ENCODE measurements at places on chromosomes 6 and 20.

GRCh38 chr6:159640722-159641482 lies 52.1 kb downstream of the SOD2 start:
- DNase-seq = no peak

- DNase-seq = no peak
These were observed 2.7 kb upstream of the RAET1L start for GRCh38 chr6:150027806-150028565.

DNA sequence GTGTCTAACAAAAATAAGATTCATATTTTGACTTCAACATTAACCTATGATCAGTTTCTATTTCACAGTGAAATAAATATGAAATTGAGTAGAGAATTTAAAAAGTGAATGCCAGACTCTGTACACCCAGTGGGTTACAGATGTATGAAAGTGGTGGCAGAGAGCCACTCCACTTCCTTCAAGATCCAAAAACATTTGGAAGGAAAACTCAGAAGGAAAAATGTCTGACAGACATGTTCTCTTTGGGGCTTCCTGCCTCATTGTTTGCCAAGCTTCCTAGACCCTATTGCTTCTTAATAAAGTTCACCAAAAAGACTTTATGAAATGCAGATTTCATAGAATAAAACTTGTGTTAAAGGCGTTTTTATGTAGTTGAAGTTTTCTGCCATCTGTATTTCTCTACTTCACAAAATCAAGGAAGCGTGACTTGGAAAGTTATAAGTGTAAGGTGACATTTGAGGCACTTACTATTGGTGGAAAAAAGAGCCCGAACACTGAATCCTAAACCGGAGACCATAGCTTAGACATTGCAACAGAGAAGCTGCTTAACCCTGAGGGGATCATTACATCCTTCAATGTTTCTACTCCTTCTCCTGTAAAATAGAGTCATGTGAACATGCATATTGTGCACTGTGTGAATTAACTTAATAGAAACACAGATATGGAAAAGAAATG lies 12.8 kb downstream of the HMGCLL1 start:
- no peak for DNase-seq

DNA sequence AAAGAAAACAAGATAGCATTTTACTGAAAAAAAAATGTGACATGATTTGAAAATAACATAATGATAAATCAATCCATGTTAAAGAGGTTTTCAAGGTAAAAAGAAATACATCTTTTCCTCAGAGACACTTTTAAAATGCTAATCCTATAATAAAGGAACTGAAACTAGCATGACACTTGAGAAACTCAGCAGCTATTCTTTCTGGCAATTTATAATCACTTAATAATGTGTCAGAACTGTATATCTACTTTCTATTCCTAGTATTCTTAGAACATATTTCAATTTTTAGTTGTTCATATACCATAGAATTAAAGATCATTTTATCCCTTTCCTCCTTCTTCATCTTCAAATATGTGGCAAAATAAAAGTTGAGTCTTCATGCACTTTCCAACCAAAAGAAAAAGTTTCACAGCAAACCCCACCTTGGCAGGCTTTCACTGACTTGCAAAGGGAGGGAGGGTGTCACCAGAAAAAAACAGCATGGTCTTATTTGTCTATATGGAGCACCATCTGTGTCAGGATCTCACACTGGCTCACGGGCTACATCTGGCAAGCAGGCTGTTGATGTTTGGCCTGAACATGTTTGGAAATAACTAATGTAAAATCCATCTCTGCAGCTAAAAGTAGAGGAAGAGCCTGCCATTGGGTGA lies 48.5 kb downstream of the FHL5 start:
- no peak for DNase-seq

DNA sequence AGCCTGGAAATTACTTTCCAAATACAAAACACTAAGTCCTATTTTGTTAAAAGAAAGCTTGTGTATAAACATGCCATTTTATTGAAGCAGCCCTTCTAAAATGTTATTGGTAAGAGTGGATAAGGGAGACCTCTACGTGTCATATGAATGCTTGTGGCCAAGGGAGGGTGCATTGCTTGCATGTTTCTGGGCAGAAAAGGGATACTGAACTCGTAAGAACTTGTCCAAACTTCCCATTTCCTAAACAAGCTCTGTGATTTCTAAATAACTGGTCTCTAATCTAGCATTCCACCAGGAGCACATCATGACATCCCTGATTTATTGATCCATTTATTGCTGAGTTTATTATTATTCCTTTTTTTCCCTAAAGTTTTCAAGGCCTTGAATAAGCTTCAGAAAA lies 474.1 kb downstream of the CD109 start:
- DNase-seq = peak; percentile 18

- DNase-seq = no peak
These were observed 35.8 kb downstream of the GCM1 start for GRCh38 chr6:53112871-53113270.

GRCh38 chr6:127190552-127190951 lies 72.1 kb downstream of the RSPO3 start:
- DNase-seq = peak; percentile 74

DNA sequence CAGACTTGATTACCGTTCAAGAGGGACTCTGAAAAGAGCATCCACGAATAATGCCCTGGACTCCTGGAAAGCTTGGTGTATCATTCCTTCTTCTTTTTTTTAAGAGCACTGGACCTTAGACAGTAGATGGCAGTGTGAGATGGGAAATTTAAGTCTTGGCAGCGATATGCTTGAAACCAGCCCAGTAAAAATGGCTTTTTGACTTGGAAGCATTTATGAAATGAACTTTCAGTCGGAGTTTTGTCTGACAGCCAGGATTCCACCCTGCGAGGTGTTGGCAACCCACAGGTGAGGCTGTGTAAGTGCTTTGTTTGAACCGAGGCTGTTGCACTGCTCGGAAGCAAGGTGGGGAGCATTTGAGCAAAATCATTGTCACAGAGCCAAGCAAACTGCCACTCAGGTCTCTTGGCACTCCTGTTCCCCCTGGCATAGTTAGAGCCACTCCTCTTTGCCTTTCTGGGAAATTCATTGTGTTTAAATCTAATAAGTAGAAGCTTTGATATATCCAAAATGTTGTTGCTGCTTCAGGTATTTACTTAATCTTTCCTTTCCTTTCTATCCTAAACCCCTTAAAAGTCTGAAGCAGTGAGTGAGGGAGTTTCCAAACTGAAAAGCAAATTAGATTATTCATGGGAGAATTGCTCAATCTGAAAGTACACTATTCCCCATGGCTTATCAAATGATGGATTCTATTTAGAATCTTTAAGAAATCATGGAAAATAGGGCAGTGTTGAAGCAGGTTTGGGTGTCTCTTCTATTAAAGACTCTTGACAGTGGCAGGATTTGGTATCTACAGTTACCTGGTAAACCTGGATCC lies 272.8 kb upstream of the SLC35B3 start:
- DNase-seq = no peak

All from cardiac fibroblast (primary cell).